NCI-H2107 (cell line): ENCODE measurements at places on chromosomes 6 and 20.

GRCh38 chr20:51366155-51366886 lies 176.2 kb downstream of the NFATC2 start:
- no peak for DNase-seq

DNA sequence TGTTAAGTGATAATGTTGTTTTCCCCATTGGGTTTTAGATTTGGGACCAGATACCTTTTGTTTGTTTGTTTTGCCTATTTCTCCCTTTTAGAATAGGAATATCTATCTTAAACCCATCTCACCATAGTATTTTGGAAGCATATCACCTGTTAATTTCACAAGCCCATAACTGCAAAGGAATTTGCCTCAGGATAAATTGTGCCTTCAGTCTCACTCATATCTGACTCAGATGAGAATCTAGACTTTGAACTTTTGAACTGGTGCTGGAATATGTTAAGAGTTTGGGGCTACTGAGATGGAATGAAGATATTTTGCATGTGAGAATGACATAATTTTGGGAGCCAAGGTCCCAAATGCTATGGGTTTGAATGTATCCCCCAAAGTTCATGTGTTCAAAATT lies 607.4 kb downstream of the HACE1 start:
- DNase-seq = no peak

GRCh38 chr6:81906041-81906440 lies 153.6 kb upstream of the TENT5A start:
- no peak for DNase-seq

GRCh38 chr6:166007349-166008263 lies 160.0 kb downstream of the TBXT start:
- DNase-seq = no peak

GRCh38 chr6:35036059-35036827 lies 104.9 kb downstream of the TCP11 start:
- no peak for DNase-seq

- DNase-seq = no peak
Observed at GRCh38 chr6:143912671-143913070, 48.4 kb downstream of the ZC2HC1B start.

DNA sequence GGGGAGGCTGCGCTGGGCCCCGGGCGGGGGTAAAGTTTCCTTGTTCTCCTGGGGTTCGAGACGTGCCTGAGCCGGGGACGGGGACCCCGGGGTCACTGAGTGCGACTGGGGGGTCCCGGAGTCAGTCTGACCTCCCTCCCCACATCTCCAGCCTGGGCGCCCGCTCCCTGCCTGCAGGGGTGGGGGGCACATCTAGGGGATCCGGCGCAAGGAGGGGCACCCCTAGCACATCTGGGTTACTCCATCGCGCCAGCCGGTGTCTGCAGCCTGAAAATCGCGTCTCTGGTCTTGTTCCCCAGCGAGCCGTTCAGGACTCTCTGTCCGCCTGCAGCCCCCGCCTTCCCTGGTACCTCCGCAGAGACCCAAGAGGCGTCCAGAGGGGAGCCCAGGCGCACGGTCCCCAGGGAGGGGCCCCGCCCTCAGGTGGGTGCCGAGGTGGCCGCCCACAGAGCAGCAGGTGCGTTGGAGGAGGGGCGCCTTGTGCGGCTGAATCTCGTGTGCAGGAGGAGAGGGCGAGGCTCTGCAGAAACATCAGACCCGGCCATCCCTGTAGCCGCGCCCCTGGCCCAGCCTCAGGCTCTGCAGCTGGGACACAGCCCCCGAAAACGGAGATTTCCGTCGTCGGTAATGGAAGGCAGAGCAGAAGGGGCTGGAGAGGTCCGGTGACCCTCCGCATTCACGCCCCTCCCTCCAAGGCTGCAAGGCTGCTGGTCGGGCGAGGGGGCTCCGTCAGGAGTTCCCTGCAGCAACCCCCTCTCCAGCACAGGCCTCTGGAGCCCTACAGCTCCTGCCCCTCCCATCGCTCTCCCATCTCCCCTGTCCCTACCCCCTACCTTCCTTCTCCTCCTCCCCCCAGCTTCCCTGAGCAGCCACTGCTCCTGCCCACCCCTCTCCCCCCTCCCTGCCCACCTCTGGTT lies 628 bp upstream of the CHRNA4 start:
- DNase-seq = peak; percentile 77

DNA sequence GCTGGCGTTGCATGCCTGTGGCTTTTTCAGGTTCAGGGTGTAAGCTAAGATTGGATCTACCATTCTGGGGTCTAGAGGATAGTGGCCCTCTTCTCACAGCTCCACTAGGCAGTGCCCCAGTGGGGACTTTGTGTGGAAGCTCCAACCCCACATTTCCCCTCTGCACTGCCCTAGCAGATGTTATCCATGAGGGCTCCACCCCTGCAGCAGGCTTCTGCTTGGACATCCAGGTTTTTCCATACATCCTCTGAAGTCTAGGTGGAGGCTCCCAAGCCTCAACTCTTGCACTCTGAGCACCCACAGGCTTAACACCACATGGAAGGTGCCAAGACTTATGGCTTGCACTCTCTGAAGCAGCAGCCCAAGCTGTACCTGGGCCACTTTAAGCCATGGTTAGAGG lies 76.6 kb upstream of the PRND start:
- no peak for DNase-seq

DNA sequence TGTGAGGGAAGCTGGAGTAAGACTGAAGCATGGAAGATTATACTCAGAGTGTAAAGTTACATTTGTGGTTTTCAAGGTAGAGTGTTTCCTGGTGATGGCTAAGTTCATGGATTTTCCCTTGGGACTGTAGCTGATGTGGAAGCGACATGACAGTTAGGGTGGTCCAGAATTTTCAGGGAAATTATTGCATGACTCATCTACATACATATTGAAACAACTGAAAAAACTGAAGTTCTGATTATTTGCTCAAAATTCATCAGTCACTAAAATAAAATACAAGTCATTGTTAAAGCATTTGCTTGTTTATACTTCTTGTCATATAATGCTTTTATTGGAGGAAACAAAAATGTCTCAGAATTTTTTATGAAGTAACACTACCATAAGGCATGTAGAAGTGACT lies 700.0 kb downstream of the RFPL4B start:
- no peak for DNase-seq

- DNase-seq = no peak
Observed at GRCh38 chr20:62740286-62741141, 31.9 kb downstream of the NTSR1 start.

DNA sequence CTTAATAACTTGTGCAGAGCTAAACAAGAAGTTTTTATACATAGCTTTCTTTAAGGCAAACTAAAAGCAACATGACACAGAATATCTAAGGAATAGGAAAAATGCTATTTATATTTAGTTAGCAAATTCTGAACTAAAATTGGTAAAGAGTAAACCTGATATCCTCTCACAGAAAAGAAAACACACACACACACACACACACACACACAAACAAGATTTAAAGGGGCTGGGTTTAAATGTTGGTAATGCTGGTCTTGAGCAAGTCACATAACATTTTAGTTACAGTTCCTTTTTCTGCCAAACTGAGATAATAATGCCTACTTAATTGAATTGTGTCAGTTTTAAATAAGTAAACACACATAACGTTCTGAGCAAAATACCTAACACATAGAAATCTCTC lies 1.6 kb downstream of the TRDN start:
- no peak for DNase-seq

DNA sequence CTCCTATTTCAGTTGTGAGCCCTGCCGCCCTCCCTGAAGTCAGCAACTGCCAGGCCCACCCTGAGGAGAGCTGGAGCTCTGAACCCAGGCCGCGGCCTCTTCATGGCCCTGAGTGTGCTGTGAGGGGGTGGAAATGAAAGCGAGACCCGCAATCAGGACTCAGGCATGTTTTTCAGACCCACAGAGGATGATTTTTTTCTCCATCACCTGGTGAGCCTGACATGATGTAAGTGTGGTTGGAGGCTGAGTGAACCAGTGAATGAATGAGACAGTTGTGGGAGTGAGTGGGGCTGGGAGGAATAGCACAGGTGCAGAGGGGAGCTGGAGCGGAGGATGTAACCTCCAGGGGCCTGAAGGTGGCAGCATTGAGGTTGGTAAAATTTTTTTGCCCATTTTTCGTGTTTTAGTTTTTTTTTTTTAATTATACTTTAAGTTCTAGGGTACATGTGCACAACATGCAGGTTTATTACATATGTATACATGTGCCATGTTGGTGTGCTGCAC lies 18.3 kb downstream of the RAET1L start:
- no peak for DNase-seq

DNA sequence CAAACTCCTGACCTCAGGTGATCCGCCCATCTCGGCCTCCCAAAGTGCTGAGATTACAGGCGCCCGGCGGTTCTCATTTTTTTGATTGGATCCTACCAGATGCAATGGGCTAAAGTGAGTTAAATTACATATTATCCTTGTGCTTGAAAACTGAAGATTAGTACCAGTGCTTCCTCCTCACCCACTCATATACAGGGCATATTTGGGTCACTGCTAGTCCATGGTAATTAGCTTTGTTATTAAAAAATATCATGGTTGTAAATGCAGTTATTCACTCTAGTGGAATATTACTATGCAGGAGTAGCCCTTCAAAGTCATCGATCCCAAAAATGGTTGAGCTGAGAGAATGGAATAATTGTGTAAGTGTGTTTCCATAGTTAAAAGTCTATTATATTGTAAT lies 26.5 kb downstream of the ZNF292 start:
- no peak for DNase-seq

DNA sequence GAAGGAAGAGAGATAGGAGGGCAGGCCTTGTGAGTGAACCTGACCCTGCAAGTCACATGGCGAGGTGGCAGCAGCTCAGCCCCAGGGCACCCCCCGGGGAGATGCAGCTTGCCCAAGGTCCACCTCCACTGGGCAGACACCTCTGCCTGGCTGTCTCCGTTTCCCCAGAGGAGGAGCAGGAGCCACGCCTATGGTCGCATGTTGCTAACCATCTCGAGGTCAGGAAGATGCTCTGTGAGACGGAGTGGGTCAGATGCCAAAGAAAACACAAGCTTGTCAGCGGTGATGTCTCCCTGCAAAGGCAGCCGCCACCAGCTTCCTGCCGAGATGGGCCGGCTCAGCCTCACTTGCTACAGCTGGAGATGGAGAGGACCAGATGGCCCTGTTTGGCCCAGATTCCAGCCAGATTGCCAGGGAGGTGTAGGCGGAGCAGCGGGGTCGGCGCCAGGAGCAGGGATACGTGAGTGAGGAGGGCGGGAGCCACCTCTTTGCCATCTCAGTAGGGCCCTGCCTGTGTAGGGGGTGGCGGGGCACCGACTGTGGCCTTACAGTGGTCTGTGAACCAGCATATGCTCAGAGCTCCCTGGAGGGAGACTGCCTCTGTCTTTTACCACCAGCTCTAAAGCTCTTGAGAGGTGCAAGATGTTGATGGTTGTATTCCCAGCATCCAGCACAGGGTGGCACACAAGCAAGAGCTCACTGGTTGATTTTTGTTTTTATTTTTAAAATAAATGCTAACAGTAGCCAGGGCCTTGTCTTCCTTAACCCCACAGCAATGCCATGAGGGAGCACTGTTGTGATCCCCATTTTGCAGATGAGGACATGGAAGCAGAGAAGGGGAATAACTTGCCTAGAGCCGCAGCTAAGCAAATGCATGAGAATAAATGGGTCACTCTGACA lies 42.9 kb upstream of the FAM83D start:
- no peak for DNase-seq

DNA sequence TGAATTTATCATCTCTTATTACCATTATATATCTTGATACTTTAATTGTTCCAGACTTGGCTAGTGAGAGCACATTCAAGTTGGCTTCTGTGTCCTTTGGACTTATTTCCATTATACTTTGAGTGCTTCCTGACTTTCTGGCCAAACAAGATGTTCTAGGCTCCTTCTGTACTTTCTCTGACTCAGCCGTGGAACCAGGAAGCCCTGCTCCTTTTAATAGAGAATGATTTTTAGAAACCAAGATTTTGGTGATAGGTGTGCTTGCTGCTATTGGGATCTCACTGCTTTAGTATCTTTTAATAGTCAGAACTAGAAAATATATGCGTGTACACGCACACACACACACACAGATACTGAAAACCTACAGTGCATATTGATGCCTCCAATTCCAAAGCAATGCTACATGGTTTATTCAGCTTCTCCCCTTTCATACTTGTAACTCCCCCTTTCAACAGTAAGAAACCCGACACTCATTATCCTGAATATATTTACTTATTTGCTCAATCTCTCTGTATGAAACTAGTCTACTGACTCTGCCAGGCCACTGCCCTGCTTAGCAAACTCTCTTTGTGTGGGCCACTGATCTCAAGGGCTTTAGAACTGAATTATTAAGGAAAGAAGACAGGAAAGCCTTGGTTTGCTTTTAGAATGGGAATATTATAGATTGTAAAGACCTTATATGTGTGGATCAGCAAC lies 42.7 kb upstream of the EZR start:
- no peak for DNase-seq

- DNase-seq = no peak
Observed at GRCh38 chr6:35190306-35190705, 23.4 kb upstream of the SCUBE3 start.

DNA sequence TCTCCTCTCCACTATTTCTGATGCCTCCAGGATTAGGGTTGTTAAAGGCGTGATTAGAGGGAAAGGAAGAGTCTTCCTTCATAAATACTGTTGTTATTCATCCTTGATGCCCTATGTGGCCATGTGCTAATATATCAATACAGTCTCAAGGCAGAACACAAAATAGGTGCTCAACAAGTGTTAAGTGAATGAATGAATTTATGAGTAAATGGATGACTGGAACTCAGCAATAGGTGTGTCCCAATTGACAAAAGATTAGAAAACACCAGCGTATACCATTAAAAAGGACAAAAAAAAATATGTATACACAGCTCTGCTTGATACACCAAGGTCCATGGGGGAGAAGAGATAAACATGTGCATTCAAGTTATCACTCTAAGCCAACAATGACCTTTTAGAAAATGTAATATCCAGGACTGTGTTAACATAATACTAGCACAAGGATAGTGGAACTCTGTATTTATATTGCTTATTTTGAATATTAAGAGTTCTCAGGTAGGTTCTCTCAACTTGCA lies 171.2 kb upstream of the MYLIP start:
- no peak for DNase-seq

DNA sequence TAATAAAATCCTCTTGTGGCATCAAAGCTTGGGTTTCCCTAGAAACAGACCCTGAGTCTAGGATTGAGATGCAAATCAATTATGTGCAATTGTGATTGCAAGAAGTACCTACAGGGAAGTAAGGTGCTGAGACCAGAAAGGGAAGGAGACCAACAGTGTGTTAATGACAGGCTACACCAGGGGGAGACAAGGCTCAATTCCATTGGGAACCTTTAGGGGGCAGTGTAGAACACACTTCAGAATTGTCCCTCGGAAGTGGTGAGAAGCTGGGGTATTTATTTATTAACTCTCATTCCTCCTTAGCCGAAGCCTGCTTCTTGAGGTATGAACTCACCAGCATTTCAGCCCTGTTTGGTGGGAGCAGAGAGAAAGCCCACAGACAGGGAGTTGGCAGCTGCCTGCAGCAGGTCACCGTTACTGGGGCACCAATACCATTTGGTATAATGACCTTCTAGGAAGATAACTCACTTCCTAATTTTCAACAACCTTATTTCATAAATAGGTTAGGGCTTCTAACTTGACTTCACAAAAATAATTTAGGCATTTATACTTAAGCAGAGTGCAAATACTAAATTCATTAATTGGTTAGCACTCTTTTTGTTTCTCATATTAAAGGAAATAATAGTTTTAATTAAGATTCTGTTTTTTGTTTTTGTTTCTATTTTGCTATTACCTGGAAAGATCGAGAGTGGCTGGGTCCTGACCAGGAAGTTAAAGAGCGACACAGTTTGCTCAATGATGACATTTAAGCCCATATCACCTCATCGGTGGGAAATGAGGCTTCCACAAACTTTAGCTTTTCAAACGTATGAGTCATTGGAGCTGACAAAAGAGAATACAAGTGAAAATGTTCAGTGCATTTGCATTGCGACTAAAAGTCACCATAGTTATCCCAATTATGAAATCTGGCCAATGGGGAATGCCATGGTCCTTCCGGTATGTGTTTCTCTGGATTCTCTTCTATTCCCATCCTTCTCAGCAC lies 94.8 kb downstream of the BTBD3 start:
- DNase-seq = no peak
